ENCODE measurements at places on chromosomes 3 and 15. TPM values are rescaled to one million over a fixed set of nuclear protein-coding genes. Genes with fewer than 3 reads are reported as not detected.

Gene LIPH
- total RNA-seq = 0.16 TPM

Gene ADPRH
- 3.4 TPM for total RNA-seq

Gene CAMK2N2
- 1.5 TPM for total RNA-seq

Gene B3GALNT1
- 8.3 TPM for total RNA-seq

Gene KLHL6
- total RNA-seq = 0.12 TPM

Measured in GM23338 (cell line).